ENCODE measurements at places on chromosomes 4 and X. TPM values are rescaled to one million over a fixed set of nuclear protein-coding genes. Genes with fewer than 3 reads are reported as not detected.

Gene DHRSX
- 39.0 TPM for total RNA-seq

Gene GPR119
- total RNA-seq, result not detected

Gene GAGE12E
- not detected for total RNA-seq

Gene ADRA2C
- 3.5 TPM for total RNA-seq

Gene TBX22
- not detected for total RNA-seq

Gene SPATA18
- 8.8 TPM for total RNA-seq

Gene CENPVL2
- not detected for total RNA-seq

Gene TLR8
- 6.6 TPM for total RNA-seq

GRCh38 chrX:56759736-56760409 lies 30.8 kb downstream of the NBDY start:
- DNase-seq, result no peak
- H3K36me3 ChIP-seq, result no peaks in the 10 kb centered on the region
- no peak overlapping the region for H3K4me3 ChIP-seq
- H3K4me1 ChIP-seq, result peaks cover 2% of the 10 kb centered on the region

DNA sequence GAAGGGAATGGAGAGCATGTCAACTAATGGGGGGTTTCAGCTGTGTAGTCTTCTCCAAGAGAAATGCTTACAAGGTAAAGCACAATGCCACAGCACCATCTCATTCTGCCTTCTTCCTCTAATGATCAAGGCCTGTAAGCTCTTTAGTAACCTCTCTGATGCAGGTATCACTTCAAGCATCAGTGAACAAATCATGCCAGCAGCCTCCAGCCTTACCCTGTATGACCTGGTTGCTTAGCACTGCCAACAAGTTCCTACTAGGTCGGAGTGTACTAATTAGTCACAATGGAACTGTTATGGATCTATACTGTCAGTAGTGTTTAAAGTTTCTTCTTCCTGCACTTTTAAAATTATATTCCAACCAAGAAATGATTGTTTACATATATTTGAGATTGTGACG lies 197.7 kb downstream of the GRID2 start:
- no peak overlapping the region for H3K4me3 ChIP-seq
- no peaks in the 10 kb centered on the region for H3K4me1 ChIP-seq
- no peak for DNase-seq
- no peaks in the 10 kb centered on the region for H3K36me3 ChIP-seq
- H3K27me3 ChIP-seq, result no peaks in the 10 kb centered on the region

DNA sequence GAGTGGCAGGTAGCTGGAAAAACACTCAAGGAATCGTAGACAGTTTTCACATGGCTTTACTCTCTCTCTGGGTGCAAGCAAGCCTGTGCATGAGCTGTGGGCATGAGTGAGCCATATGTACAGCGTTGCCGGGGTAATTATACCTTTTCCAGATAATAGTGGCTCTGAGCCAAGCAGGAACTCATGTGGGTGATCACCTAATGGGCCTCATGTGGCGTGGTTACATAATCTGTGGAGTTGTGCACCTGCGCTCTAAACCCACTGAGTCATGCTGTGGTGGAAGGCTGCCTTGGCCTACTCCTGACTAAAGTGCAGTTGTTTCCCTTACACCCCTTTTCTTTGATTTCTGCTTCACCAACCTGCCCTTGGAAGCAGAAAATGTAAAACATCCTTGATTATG lies 1564.5 kb upstream of the PCDH10 start:
- no peaks in the 10 kb centered on the region for H3K36me3 ChIP-seq
- no peak overlapping the region for H3K27ac ChIP-seq
- no peak for DNase-seq
- no peaks in the 10 kb centered on the region for H3K27me3 ChIP-seq
- H3K4me1 ChIP-seq, result no peaks in the 10 kb centered on the region
- H3K4me3 ChIP-seq, result no peak overlapping the region

- DNase-seq, result no peak
- no peak overlapping the region for H3K27ac ChIP-seq
- no peaks in the 10 kb centered on the region for H3K4me1 ChIP-seq
- H3K36me3 ChIP-seq, result no peaks in the 10 kb centered on the region
These were observed 10.0 kb downstream of the QRFPR start for GRCh38 chr4:121370729-121371325.

- no peak overlapping the region for H3K27ac ChIP-seq
- H3K36me3 ChIP-seq, result no peaks in the 10 kb centered on the region
- DNase-seq, result no peak
- no peak overlapping the region for H3K4me3 ChIP-seq
These were observed 376.8 kb upstream of the FGF16 start for GRCh38 chrX:77070202-77070918.

DNA sequence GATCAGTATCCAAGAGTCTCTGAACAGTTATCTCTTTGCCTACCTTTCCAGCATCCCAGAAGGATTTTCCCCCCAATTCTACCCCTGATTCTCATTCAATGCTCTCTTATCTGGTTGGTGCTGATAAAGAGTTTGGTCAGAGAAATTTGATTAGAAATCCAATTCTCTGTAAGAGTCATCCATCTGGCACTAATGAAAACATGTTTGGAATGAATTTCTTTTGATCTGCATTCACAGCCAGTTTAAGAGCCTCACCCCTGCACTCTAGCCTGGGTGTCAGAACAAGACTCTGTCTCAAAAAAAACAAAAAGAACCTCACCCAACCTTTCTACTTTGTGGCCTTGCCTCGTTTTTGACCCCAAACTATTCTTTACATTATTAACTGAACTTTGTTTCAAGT lies 122.1 kb downstream of the MANBA start:
- H3K4me1 ChIP-seq, result no peaks in the 10 kb centered on the region
- H3K4me3 ChIP-seq, result no peak overlapping the region
- no peaks in the 10 kb centered on the region for H3K36me3 ChIP-seq

DNA sequence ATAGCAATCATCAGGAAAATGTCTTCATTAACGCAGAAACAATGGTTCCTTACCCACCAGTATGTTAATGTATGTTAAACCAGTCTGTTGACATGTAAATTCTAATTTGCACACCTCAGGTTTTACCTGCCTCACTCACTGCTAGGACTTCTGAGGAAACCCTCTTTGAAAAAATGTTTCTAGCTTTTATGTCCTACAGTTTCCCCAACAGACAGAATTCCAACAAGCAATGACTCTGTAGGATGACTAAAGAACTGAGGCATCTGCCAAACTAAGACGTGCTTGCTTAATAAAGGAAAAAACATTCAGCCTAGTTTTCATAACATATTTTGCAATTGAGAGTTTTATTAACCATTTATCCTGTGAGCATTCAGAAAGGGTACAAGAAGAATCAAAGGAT lies 20.6 kb upstream of the SOX3 start:
- no peak overlapping the region for H3K4me3 ChIP-seq
- H3K36me3 ChIP-seq, result no peaks in the 10 kb centered on the region
- no peak for DNase-seq
- H3K27me3 ChIP-seq, result peaks cover 46% of the 10 kb centered on the region
- no peaks in the 10 kb centered on the region for H3K4me1 ChIP-seq

GRCh38 chrX:13933352-13933751 lies 96.3 kb downstream of the GEMIN8 start:
- H3K27me3 ChIP-seq, result peaks cover 46% of the 10 kb centered on the region
- DNase-seq, result no peak
- no peak overlapping the region for H3K4me3 ChIP-seq
- H3K4me1 ChIP-seq, result no peaks in the 10 kb centered on the region

DNA sequence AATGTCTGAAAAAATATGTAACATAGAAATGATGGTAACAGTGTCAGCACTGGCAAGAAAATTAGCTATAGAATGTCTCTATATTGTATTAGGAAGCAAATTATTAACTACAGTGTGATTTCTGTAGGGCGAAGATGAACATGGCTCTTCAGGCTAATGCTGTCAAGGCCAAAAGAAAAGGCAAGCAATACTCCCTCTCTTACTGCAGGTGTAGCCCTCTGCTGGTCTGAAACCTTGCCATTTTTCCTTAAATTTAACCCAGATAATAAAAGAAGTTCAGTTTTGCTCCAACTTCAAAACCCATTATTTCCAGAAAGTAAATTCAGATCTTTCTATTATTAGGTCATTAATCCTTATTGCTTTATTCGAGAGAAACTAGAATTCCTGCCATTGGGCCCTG lies 215.9 kb downstream of the LRBA start:
- no peak overlapping the region for H3K27ac ChIP-seq
- H3K4me3 ChIP-seq, result no peak overlapping the region
- no peak for DNase-seq
- H3K36me3 ChIP-seq, result no peaks in the 10 kb centered on the region
- H3K27me3 ChIP-seq, result no peaks in the 10 kb centered on the region

GRCh38 chr4:144894573-144894972 lies 203.4 kb downstream of the ANAPC10 start:
- H3K27me3 ChIP-seq, result no peaks in the 10 kb centered on the region
- no peak for DNase-seq
- no peak overlapping the region for H3K27ac ChIP-seq
- no peaks in the 10 kb centered on the region for H3K4me1 ChIP-seq

DNA sequence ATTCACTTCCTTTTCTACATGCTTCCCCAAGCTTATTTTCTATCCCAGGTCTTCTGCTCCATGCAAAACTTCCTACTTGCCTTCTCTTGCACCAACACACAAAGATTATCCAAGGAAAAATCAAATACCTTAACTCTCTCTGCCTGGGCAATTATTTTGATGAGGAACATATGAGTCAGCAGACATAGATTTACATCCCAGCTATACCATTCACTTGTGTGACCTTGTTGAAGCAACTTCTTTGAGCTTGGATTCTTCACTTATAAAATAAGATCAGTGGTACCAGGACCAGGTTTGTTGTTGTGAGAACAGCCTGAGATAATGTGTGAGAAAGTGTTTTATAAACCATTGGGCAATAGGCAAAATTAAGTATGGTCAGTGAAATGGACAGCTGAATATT lies 39.1 kb upstream of the TMEM192 start:
- no peak overlapping the region for H3K4me3 ChIP-seq
- peaks cover 5% of the 10 kb centered on the region for H3K4me1 ChIP-seq
- H3K36me3 ChIP-seq, result no peaks in the 10 kb centered on the region

GRCh38 chrX:129636175-129636681 lies 18.5 kb downstream of the APLN start:
- no peak overlapping the region for H3K27ac ChIP-seq
- H3K36me3 ChIP-seq, result no peaks in the 10 kb centered on the region
- no peak for DNase-seq
- H3K4me1 ChIP-seq, result no peaks in the 10 kb centered on the region

- no peak overlapping the region for H3K4me3 ChIP-seq
- no peak overlapping the region for H3K27ac ChIP-seq
- no peaks in the 10 kb centered on the region for H3K27me3 ChIP-seq
- H3K36me3 ChIP-seq, result no peaks in the 10 kb centered on the region
- no peaks in the 10 kb centered on the region for H3K4me1 ChIP-seq
These were observed 4.2 kb downstream of the TLL1 start for GRCh38 chr4:165877286-165877685.

GRCh38 chr4:83340692-83341343 lies 6.2 kb upstream of the HPSE start:
- H3K27me3 ChIP-seq, result no peaks in the 10 kb centered on the region
- H3K4me1 ChIP-seq, result no peaks in the 10 kb centered on the region
- no peaks in the 10 kb centered on the region for H3K36me3 ChIP-seq

DNA sequence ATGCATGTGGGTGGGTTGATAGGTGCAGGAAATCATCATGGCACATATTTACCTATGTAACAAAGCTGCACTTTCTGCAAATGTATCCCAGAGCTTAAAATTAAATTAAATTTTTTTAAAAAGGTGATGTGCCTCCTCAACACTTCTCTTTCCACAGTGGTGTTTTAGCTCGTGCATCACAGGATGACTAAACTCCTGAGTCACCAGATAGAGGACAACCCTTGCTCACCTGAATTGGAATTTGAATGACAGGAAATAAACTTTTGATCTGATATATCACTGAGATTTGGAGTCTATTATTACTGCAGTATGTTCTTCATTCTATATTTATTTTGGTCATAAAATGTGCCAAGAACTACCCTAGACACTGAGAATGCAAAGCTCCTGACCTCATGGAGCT lies 185.3 kb downstream of the MAPK10 start:
- H3K27me3 ChIP-seq, result no peaks in the 10 kb centered on the region
- no peak for DNase-seq
- no peak overlapping the region for H3K27ac ChIP-seq
- no peaks in the 10 kb centered on the region for H3K4me1 ChIP-seq

DNA sequence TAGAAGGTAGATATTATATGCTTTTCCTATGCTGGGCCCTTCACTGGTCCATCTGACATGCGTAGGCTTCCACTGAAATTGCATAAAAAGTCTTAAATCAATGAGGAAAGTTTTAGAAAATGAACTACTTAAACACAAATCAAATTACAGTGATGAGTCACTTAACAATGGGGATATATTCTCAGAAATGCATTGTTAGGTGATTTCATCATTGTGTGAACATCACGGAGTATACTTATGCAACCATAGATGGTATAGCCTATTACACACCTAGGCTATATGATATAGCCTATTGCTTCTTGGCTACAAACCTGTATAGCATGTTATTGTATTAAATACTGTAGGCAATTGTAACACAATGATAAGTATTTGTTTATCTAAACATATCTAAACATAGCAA lies 10.3 kb downstream of the STAP1 start:
- no peaks in the 10 kb centered on the region for H3K27me3 ChIP-seq
- H3K4me1 ChIP-seq, result no peaks in the 10 kb centered on the region
- no peaks in the 10 kb centered on the region for H3K36me3 ChIP-seq
- DNase-seq, result no peak
- no peak overlapping the region for H3K4me3 ChIP-seq
- H3K27ac ChIP-seq, result no peak overlapping the region

DNA sequence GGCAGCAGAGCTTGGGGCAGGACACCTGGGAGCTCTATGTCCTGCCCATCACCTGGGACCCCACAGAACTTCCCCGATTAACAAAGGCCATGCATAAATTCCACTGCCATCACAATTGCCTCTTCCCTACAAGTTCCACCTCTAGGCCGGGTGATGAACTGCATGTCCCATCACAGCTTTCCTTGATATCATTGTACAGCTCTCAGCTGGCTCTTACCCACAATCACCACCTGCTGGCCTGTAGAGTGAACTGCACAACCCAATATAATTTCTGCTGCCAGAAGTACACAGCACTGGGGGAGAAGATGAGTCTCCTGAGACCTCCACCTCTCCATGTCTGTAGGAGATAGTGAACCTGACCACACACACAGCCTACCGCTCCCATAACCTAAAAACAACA lies 285.0 kb upstream of the AADAT start:
- H3K27me3 ChIP-seq, result no peaks in the 10 kb centered on the region
- no peaks in the 10 kb centered on the region for H3K4me1 ChIP-seq
- H3K27ac ChIP-seq, result no peak overlapping the region

- no peaks in the 10 kb centered on the region for H3K4me1 ChIP-seq
- no peak overlapping the region for H3K27ac ChIP-seq
- no peaks in the 10 kb centered on the region for H3K27me3 ChIP-seq
- H3K36me3 ChIP-seq, result no peaks in the 10 kb centered on the region
- no peak for DNase-seq
These were observed 420.3 kb downstream of the PDHA2 start for GRCh38 chr4:96260064-96260682.

DNA sequence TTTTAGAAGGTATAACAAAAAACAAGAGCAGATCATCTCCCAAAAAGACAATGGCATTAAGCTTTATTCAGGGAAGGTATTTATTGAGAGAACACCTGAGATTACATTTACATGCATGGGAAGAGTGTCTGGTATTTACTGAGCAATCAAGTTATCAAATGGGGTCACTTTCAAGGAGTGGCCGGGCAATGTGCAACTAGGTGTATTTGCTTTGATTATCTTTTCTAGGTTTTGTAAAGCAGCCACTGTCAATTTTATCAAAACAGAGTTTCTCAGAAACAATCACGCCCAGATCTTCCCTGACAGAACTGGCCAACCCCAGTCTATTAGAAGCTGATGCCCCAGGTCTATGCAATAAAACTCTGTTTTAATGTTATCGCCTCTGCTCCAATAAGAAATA lies 169.5 kb downstream of the GLRA2 start:
- DNase-seq, result no peak
- no peak overlapping the region for H3K27ac ChIP-seq
- no peaks in the 10 kb centered on the region for H3K4me1 ChIP-seq
- H3K4me3 ChIP-seq, result no peak overlapping the region
- H3K36me3 ChIP-seq, result no peaks in the 10 kb centered on the region
- peaks cover 14% of the 10 kb centered on the region for H3K27me3 ChIP-seq
